Stimulated activated memory B cell treated with anti-CD40 and anti-IgM and Interleukin-4, amounts not matched to agents 10 μg/mL and 1 μg/mL and 100 μg/mL, for 72 hours (primary cell): ENCODE measurements at places on chromosomes 2 and 18.

GRCh38 chr18:24954341-24954740 lies 397.6 kb downstream of the ZNF521 start:
- ATAC-seq: no peak

GRCh38 chr2:234497594-234498235 lies 834 bp upstream of the ARL4C start:
- peak; percentile 1 for ATAC-seq

DNA sequence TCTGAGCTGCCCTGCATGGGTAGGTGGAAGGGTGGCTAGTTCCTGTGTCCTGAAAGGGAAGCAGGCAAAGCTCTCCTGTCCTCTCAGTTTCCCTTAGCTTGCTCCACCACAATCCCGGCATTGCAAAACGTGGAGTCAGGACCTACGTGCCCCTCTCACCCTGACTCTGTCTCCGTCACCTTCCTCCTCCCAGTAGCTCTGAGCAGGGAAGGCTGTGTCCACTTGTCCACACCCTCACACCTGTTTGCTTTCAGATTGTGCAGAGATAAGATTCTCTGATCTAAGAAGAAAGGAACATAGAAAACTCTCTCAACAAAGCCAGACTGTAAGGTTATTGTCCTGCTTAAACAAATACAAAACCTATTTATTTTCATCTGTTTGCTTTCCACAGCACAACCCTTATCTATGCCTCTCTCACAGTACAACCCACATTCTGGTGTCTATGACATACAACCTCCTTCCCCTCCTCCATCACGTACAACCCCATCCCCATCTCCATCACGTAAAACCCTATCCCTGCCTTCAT lies 79.0 kb downstream of the ALPK2 start:
- no peak for ATAC-seq

DNA sequence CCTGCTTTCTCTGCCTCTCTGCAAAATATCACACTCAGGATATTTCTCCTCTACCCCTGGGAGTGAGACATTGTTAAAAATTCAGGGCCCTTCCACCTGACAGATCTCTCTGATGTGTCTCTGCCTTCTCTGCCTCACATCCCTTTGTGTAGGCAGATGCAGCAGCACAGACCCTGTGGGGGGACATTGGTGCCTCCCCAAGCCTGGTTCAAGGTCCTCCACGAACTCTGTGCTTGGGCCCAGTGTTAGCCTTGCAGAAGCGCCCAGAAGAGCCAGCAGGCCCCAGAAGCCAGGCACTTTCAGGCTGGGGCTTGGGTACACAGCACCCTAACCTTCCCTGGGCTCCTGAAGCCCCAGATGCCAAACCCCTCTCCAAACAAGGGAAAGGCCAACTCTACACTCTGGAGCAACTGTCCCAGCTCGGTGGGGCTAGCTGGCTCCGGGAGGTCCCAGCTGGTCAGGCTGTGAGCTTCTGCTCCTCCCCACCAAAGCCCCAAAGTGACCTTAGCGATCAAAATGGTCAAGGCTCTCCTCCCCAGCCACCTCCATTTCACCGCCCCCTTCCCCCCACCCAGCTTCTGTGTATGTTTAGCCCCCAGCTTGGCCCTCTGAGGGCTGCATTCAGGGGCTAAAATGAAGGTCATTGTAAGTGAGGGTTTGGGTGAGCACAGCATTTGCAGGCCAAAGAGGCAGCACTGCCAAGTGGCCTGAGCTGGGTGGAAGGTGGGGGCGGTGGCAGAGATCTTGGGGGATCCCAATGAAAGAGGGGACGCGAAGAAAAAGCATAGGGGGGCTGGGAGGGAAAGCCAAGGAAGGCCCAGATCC lies 2.6 kb downstream of the HOXD9 start:
- ATAC-seq: no peak

DNA sequence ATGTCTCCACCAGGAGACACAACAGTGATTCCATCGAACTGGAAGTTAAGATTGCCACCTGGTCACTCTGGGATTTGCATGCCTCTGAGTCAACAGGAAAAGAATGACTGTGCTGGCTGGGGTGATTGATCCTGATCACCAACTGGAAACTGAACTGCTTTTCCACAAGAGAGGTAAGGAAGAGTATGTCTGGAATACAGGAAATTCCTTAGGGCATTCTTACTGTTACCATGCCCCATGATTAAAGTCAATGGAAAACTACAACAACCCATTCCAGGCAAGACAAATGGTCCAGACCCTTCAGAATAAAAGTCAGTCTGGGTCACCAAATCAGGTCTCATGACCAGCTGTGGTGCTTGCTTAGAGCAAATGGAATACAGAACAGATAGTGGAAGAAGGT lies 12.0 kb upstream of the DDX1 start:
- no peak for ATAC-seq

DNA sequence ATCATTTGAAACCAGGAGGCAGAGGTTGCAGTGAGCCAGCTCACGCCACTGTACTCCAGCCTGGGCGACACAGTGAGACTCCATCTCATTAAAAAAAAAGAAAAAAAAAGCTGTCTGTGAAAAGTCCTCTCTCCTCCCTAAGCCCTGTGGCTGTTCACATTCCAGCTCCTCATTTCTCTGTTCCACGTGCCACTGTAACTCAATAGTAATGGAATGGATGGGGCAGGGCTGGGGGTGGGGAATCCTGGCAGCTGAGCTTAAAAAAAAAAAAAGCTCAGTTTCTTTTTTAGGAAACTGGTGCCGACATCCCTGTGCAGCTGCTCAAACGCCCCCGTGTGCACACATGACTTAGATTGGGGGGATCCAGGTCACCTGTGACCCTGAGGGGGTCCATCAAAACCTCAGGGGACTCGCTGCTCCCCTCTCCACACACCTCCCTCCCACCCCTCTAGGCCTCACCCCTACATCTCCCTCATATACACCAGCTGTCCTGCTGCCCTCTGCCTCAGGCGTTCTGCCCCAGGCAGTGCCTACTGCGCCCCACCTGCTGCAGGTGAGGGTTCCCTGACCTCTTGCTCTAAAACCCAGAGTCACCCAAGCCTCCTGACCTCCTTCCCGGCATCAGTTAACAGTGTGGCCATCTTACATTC lies 255.4 kb downstream of the AGAP1 start:
- ATAC-seq: peak; percentile 10

DNA sequence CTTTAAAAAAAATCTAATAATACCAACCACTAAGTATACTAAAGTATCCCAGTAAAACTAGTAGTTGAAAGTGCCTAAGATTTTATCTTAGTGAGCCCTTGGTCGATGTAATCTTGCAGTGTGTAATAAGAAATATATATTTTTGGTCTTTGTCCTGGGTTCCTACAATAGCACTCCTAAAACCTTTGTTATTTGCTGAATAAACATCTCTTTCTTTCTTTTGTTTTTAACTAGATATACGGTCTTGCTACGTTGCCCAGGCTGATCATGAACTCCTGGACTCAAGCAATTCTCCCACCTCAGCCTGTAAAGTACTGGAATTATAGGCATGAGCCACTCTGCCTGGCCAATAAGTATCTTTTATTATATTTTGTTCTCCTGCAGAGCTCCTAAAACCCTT lies 2.4 kb upstream of the TP53I3 start:
- no peak for ATAC-seq

DNA sequence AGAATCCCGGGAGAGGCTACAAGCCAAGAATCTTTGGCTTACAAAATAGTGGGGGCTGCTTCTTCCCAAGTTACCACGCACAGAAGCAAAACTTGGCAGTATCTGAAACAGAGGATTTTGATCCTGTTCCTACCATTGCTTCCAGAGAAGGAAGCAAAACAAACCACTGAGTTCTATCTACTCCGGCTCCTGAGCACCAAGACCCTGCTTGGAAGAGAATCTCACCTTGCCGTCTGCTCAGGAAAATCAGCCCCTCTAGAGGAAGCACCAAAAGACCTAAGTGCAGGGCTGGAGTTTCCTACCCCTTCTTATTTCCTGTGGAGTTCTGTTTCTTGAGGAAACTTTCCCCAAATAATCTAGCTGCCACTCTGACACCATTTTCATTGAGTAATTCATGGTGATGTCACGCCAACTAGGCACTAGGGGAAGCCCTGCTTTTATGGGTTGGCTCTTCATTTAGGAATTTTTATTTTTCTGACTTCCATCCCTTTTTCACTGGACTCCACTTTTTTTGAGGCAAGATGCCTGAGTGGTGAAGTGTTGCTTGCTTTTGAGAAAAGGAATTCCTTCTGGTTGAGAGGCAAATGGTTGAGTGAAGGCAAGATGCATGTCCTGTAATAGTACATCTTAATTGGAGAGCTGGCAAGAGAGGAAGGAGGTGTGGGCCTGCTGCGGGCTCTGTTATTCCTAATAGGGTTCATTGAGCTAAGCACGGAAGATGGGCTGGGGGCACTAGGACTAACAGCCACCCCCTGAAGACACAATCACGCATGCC lies 36.8 kb upstream of the EML4 start:
- ATAC-seq: no peak

DNA sequence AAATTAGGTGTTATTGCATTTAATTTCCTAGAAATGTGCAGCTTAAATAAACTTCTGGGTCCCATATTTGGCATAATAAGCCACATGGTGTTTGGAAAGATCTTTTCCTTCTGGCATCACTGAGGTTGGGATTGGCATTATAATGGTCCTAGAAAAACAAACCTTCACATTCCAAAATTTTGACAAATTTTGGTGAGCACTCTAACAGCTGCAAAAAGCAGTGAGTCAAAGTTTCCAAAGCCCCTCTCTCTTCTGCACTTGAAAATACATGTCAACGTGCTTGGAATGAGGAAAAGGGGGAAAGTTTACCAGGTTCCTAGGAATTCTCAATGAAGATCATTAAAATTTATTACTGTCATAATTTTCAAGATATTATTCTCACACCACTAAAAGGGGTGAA lies 77.8 kb upstream of the STK17B start:
- ATAC-seq: no peak

DNA sequence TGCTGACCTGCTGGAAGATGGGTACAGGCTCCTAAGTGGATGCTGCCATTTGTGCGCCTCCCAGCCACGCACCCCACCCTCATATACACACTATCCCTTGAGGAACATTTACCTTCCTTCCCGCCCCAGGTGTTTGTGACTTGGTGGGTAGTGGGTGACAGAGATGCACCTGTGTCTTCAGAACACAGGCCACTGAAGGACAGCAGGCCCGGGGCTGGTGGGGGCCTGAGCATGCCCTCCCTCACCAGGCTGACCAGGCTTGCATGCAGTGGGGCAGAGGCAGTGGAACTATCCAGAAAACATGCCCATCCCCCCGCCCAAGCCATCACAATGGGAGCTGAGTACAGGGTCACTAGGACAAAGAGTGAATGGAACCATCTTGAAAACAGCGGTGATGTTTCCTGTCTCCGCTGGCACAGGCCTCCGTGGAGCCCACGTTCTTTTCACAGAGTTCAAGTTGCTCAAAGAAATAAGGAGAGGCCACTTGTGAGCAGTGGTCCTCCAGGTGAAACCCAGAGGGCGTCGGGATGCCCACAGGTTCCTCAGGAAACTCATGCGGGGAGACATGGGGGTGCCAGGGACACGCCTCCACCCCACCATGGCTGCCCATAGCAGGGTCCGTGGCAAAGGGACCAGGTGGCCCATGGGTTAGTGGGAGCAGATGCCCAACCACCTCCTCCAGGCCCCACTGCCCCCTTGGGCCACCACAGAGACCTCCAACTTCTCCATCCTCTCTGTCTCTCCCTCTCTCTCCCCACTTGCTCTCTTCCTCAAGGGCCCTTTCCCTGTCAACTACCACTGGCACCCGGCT lies 90.9 kb downstream of the MALT1 start:
- no peak for ATAC-seq

GRCh38 chr18:48669991-48670750 lies 131.3 kb downstream of the CTIF start:
- ATAC-seq: no peak

GRCh38 chr18:48023334-48024008 lies 93.0 kb upstream of the SMAD2 start:
- no peak for ATAC-seq

- ATAC-seq: no peak
These were observed 642 bp upstream of the KCNK3 start for GRCh38 chr2:26691881-26692278.

- peak; percentile 90 for ATAC-seq
These were observed 21.1 kb downstream of the ARHGAP15 start for GRCh38 chr2:143150287-143150686.

DNA sequence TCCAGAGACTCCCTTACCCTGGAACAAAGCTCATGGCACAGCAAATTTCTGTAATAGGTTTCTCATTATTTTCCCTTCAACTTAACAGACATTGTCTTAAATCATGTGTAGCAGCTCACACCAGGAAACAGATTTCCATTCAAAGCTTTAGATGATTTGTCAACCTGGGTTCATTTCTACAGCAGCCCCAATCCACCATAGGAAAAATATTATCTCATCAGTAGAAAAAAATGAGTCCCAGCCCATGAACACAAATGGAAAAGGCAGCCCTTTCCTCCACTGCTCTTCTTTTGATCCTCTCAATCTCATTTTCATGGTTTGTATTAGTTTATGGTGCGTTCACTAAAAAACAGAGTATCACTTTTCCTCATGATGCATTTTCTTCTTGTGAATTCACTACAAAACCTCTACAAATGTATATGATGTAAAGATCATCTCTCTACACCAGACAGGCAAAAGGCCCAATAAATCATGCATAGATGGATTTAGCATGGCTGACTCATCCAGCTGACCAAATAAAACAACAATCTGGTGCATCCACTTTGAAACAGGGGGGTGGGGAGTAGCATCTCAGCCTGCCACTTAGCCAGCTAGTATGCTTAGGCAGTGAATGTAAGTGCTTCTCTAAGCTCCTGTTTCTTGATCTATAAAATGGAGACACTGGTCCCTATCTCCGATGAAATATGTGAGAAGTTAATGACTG lies 78.6 kb downstream of the SATB2 start:
- no peak for ATAC-seq

- no peak for ATAC-seq
These were observed 77.6 kb downstream of the FHOD3 start for GRCh38 chr18:36375118-36375517.

- ATAC-seq: no peak
These were observed 208.2 kb downstream of the PRKCE start for GRCh38 chr2:45859682-45860081.

GRCh38 chr2:230830428-230830827 lies 34.3 kb upstream of the ITM2C start:
- no peak for ATAC-seq

DNA sequence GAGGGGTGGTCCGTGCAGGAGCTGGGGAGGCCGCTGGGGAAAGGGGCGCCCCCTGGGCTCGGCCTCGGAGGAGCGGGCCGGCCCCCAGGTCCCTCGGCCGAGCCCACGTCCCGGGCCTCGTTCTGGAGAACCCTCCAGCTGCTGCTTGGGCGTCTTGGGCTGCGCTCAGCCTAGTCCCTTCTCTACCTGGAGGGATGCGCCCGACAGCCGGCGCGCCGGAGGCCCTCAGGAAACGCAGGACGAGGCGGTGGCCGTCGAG lies 293 bp upstream of the D2HGDH start:
- ATAC-seq: peak; percentile 47

GRCh38 chr2:188622601-188623260 lies 331.1 kb downstream of the GULP1 start:
- no peak for ATAC-seq
